HL-60 (cell line): ENCODE measurements at places on chromosomes 6 and 20.

- peak; percentile 64 for DNase-seq
Measured at GRCh38 chr20:57392512-57393271, 1.5 kb downstream of the RBM38 start.

DNA sequence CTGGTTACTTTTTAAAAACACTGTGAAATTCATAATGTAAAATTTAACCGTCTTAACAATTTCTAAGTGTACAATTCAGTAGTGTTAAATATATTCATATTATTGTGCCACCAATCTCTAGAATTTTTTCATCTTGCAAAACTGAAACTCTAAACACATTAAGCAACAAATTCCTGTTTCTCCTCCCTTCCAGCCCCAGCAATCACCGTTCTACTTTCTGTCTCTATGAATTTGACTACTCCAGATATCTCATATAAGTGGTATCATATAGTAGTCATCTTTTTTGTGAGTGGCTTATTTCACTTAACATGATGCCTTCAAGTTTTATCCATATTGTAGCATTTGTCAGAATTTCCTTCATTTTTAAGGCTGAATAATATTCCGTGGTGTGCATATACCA, 44.7 kb downstream of the RSPH3 start:
- DNase-seq, result no peak

DNA sequence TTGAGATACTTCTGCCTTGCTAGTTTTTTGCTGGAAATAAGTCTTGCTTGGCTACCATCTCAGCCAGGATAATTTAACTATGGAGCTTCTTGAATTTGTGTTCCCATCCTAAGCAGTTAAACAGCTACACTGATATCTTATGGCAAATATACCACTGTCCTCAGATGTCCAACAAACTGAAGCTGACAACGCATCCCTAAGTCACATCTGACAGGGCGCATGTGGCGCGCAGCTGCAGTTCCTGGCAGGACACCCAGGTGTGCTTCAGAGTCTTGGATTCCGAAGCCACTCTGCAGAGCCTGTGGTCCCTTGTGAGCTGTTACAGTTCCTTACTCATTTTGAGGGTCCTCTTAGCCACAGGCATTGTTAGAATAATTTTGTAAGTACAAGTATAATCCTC, 127.9 kb downstream of the WDR27 start:
- no peak for DNase-seq

DNA sequence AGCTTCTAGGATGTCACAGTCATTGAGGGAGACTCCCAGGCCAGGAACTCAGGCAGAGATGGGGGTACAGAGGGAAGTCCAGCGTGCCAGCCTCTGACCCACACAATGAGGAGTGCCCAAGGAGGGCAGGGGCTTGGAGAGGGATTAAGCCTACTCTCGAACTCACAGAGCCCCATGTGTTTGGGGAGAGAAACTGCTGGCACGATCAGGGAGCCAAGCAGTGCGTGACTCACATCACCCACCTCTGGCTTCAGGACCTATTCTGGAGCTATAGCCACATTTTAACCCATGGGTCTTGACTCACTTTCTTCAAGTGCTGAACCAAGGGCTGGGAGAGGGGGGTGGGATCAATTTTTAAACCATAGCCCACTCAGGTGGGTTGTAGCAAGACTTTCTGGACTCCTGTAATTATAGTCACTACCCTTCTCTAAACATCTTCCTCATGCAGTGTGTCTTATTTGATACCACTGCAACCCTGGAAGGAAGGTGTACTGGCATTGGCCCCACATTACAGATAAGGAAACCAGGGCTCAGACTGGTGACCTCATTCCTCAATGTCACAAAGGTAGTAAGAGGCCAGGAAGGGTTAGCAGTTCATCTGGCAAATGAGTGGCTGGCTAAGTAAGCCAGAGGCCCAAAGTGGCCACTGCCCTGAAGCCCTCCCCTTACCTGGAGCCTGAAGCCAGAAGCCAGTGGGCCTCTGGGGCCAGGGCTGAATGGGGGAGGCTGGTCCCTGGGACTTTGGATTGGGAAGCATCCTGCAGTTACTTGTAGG, 12.0 kb downstream of the FOXP4 start:
- DNase-seq, result no peak

- DNase-seq, result no peak
Measured at GRCh38 chr20:52975029-52975732, 3.0 kb downstream of the TSHZ2 start.

- DNase-seq, result no peak
Measured at GRCh38 chr6:72102561-72102960, 216.2 kb downstream of the RIMS1 start.

GRCh38 chr6:129795261-129795660, 65.9 kb downstream of the TMEM244 start:
- DNase-seq, result no peak

GRCh38 chr6:88992741-88993552, 29.5 kb upstream of the RNGTT start:
- no peak for DNase-seq
